ENCODE measurements at places on chromosomes 12 and 14. TPM values are rescaled to one million over a fixed set of nuclear protein-coding genes. Genes with fewer than 3 reads are reported as not detected.

ITPR2 gene
- total RNA-seq = 44.3 TPM

- no peak for DNase-seq
These were observed 604 bp downstream of the GALNT4 start for GRCh38 chr12:89523843-89524540.

DNA sequence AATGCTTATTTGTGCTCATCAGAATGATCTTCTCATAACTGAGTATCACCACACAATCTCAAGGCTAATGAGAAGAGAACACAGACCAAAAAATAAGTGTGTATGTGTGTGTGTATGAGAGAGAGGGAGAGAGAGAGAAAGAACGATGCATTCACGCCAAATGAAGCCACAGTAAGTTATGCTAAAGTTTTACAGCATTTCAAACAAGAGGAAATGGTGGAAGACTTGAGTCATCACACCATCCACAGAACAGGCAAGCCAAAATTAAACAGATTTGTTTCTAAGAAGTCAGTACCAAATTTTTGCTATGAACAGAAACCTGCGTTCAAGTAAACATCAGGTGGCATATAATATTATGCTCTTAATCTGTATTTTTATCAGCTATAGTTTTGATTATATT lies 141.2 kb downstream of the MED13L start:
- DNase-seq = peak; percentile 15

DNA sequence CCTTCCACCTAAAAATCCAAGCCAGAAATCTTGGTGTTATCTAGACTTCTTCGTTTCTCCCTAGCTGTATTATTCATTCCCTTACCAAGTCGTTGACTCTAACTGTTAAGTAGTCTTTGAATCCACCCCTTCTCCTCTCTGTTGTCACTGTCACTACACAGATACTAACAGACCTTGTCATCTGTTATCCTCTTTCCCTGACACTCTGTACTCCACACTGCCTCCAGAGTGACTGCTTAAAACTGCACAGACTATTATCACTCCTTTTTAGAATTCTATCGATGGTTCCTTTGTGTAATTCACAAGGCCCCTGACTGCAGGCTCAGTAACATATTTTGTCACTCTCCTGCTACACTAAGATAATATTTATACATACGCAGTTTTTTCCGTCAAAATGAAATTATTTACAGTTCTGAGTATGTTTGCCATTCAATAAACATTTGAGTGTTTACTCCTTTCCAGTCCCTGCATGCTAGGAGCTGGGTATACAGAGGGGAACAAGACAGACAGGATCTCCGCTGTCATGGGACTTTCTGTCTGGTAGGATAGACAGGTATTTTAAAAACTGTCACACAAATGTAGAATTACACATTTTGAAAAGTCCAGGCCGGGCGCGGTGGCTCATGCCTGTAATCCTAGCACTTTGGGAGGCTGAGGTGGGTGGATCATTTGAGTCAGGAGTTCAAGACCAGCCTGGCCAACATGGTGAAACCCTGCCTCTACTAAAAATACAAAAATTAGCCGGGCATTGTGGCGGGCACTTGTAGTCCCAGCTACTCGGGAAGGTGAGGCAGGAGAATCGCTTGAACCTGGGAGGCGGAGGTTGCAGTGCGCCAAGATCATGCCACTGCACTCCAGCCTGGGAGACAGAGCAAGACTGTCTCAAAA lies 3.8 kb downstream of the MARS1 start:
- no peak for DNase-seq

DNA sequence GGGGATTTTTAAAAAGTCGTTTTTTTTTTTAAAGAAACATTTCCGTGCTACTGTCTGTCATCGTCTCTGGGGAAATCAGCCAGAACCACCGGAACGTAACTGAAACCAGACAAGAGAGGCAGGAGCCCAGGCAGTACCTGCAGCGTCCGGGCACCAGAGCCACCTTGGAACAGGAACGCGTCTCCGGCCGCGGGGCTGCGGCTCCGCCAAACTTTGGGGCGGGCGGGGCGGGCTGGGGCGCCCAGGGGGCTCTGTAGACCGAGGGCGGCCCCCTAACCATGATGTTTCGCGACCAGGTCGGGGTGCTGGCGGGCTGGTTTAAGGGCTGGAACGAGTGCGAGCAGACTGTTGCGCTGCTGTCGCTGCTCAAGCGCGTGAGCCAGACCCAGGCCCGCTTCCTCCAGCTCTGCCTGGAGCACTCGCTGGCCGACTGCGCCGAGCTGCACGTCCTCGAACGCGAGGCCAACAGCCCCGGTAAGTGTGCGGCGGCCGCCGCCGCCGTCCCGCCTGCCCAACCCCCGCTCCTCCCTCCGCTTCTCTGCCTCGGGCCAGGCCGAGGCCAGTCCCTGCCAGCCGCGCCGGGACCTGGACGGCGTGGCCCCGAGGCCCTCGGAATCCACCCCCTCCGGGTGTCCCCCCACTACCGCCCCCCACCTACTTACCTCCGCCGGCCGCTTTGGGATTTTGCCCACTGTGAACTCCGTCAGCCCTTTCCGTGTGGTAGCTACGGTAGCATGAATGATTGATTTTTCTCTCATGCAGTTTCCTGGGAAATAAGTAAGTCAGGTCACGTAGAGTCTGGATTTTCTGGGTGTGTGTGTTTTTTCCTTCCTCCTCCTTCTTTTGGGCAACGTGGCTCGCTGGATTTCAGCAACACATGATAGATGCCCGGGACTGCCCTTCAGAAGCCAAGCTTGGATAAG lies 972 bp downstream of the SAMD4A start:
- DNase-seq = peak; percentile 59

DNA sequence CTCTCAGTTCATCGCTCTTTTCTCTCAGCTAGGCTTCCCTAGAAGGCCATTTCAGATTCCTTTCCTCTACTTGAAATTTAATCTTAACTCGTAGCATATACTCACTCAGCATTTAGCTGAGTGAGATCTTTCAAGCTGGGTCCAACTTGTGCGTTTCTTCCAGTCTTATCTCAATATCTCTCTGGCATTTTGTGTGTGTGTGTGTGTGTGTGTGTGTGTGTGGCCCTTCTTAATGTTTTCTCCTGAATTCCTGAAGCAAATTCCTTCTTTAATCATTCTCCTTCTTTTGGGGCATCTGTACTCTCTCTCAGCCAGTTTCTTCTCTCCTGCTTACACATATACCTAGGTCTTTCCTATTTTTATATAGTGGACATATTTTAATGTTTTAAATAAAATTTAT lies 129.1 kb downstream of the KITLG start:
- no peak for DNase-seq

DNA sequence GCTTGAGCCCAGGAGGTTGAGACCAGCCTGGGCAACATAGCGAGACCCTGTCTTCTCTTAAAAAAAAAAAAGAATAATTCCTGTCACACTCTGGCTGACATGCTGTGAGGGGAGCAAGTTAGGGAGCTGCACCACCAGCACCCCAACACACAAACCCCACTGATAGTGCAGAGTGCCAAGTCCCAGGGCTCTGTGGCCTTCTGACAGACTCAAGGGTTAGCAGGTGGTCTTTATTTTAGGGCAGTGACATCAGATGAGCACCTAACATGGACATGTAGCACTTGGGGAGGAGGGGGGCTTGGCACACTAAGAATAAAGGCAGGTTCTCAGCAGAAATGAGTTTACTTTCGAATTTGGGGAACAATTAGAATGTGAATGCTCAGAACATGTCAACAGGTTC lies 6.8 kb downstream of the USP5 start:
- DNase-seq = no peak

- no peak for DNase-seq
These were observed 99.0 kb upstream of the PKP2 start for GRCh38 chr12:32995623-32996022.

GRCh38 chr14:35250319-35250718 lies 41.9 kb upstream of the PSMA6 start:
- DNase-seq = no peak

DNA sequence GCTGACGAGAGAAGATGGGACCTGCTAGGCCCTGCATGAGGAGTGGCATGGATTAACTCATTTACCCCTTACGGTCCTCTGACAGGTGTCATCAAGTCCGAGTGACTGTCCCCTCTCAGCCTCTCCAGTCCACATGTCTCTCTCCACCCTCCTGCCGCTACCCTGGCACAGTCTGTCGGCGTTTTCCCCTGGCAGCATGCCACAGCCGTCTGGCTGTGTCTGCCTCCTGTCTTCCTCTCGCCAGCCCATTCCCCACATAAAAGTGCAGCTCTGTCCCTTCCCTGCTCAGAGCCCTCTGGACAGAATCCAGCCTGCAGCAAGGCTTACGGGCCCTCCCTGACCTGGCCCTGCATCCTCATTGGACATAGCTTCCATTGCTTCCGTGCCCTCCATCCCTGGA lies 45.6 kb downstream of the UBE3B start:
- no peak for DNase-seq

GRCh38 chr12:121111684-121112083 lies 21.0 kb upstream of the P2RX7 start:
- DNase-seq = no peak

- DNase-seq = no peak
These were observed 661.1 kb downstream of the VRK1 start for GRCh38 chr14:97458255-97458654.

DNA sequence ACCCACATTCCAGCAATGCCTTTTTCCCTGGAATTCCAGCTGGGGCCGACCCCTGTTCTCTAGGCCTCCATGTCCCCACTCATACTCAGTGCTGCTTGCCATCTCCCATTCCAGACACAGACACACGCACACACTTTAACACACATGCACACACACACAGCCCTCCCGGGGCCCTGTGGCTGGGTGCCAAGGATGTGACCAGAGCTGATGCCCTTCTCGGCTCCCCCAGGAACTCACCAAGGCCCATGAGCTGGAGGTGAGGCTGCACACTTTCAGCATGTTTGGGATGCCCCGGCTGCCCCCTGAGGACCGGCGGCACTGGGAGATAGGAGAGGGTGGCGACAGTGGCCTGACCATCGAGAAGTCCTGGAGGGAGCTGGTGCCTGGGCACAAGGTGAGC lies 4.3 kb downstream of the PLEKHG6 start:
- DNase-seq = no peak

DNA sequence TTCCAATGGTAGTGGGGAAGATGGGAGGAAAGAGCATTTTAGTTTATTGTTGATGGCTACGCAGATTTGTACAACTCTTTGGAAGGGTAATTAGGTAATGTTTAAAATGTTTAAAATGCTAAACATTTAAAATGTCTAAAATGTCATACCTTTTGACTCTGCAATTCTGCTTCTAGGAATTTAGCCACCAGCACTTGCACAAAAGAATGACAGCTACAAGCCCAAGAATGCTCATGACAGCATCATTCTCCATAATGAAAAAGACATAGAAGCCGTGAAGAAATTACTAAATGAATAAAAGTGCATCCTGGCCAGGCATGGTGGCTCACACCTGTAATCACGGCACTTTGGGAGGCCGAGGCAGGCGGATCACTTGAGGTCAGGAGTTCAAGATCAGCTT lies 19.9 kb upstream of the DYNC1H1 start:
- no peak for DNase-seq

GRCh38 chr12:49296034-49296835 lies 1.3 kb downstream of the PRPH start:
- peak; percentile 82 for DNase-seq

DNA sequence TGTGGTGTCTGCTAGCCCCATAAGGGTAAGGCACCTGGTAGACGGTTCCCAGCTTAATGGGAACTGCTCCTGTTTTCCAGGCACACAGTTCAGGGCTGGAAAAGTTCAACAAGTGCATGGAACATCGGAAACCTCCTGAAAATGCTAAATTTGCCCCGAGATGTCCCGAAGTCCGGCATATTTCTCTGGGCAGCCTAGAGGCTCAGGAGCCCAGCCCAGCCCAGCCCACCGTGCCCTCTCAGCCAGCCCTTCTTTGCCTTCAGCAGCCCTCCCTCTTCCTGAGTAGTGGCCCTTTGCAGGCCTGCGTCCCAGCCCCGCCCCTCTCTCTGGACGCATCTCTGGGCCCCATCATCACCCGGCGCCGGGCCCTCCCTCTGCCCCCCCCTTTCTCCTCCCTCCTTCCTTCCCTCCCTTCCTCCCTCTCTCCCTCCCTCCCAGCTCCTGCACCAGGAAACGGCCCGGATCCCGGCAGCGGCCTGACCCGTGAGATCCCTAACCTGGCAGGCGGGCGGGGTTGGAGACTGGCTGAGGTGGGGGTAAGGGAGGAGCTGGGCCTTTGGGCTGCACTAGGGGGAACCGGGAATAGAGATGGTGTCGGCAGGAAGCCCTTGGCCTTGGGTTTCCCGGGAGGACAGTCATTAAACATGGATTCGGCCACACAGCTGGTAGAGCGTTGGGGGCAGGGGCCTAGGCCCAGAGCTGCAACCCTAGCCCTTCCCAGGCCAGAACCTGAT lies at the start of gene BCL2L2:
Gene BCL2L2 (plus strand): TSS at position 422 of the 734 bp plus-strand sequence. CDS start 935 bp downstream, outside the sequence.
- peak; percentile 26 for DNase-seq

DNA sequence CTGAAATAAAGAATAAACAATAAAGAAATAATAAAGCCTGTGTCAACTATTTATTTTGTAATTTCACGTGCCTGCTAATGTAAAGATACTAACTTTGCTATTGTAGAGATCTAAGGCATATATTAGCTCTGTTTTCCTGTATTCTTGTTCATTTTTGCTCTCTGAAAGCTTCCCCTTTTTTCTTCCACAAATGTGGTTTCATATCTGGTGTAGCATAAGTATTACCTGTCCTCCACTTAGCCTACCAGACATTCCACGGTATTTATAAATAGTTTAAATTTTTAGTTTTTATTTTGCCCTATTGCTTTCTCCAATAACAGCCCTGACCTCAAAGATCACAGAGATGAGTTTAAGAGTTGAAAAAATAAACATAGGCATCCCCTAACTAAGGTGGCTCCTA lies 92.6 kb upstream of the ATP2B1 start:
- no peak for DNase-seq

PRIMA1 gene
- total RNA-seq = not detected

ITGB7 gene
- total RNA-seq = 88.0 TPM

PTHLH gene
- total RNA-seq = not detected

TBC1D30 gene
- 0.94 TPM for total RNA-seq

DNA sequence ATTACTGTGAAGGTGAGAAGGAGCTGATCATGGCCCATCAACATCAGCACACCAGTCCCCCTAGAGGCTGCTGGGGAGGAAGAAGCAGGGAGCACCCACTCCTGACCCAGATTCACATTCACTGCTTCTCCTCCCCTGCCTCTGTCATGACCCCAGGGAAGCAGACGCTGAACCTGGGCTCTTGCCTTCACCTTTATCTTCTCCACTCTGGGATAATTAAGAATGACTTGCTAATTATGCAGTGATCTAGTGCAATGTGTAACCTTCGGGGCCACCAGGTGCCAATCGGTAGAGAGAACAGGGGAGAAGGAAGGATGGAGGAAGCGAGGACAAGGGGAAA lies 44.4 kb upstream of the IQSEC3 start:
- no peak for DNase-seq

DNA sequence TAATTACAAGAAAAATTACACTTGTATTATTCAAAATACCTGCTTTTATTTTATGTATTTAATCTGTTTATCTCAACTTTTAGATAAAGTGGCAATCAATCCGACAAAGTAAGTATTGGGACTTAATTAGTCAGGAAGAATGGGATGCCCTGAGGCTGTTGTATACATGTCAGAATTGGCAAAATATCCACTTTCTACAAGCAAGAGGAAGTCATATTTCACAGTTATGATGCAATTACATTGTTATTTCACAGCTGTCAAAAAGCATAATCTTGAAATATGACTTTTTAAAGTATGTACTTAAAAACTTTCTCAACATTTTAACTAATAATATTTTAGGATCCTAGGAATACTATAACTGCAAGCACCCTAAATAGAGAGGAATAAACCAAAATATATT lies 357.1 kb upstream of the MGAT4C start:
- DNase-seq = no peak

All from activated T-cell treated with anti-CD3 and anti-CD28 coated beads, Interleukin-2, amount 50 U/mL, for 72 hours (primary cell).